HFF-Myc (cell line): ENCODE measurements at places on chromosomes 12 and 14.

DNA sequence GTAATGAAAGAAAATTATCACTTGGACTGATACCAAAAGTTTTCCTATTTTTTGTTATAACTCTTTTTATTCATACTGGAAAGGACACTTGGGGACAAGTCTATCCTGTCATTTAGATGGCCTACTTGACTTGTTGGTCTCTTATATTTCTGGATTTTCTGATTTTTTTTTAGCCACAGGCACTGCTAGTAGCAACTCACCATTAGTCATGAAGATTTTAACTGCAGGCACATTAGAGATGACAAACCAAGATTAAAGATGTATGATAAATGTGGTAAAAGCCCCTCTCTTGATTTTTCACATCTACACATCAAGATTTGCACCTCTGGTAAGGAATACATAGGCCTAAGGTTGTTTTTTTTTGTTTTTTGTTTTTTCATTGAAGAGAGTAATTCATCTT, 217.0 kb downstream of the SLC25A21 start:
- DNase-seq: no peak

- no peak for DNase-seq
Measured at GRCh38 chr14:65476273-65476941, 63.9 kb downstream of the FUT8 start.

DNA sequence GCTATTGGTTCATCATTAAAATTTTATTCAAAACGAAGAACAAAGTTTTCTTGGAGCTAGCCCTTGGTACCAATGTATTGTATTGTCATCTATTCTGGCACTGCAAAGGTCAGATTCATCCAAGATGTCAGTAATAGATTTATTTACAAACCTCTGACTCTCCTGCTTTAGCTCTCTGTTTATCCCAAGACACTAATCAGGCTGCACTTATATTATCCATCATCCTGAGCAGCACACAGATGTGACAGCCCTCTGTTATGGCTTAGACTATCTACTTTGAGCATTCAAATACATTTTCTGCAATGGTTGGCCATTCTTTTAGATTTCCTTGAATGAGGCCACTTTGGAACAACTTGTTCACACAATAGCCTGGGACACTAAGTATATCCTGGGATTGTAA, 5.0 kb upstream of the PTPRR start:
- DNase-seq: no peak

GRCh38 chr14:76762411-76763095, 1.3 kb downstream of the VASH1 start:
- DNase-seq: no peak

GRCh38 chr14:101875727-101876554, 88.4 kb upstream of the DYNC1H1 start:
- no peak for DNase-seq

DNA sequence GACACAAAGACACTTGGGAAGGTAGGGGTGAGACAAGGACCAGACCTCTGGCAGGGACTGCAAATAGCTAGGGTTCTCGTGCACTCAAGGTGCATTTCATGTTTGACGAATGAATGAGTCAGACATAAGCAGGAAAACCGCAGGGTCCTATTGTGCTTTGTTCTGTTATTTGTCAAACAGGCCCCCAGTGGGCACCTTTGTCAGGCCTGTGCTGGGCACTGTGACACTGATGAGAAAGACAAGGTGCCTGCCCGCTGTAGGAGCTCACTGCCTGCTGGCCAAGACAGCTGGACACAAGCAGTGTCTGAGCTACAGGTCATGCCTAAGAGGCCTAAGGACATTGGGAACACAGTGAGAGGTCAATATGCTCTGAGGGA, 2.3 kb downstream of the OTUB2 start:
- DNase-seq: no peak

GRCh38 chr14:41285186-41285748, 321.4 kb upstream of the LRFN5 start:
- DNase-seq: peak; percentile 17

GRCh38 chr12:1747609-1748008, 56.7 kb downstream of the ADIPOR2 start:
- no peak for DNase-seq

DNA sequence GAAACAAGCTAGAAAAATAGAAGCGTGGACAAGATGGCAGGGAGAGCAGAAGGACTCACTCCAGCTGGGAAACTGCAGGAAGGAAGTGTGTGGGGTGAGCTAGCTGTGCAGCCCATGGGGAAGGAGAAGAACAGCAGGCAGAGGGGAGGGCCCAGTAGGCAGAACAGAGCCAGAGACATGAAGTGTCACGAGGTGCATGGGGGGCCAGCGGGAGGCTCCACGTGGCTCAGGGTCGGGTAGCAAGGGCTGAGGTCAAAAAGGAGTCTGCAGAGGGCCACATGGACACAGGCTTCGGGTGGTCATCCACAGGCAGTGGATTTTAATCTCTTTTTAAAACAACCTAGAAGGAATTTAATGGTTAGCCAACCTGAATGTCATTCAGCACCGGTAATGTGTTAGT, 669.0 kb downstream of the BCL11B start:
- no peak for DNase-seq

- DNase-seq: no peak
Measured at GRCh38 chr12:52969828-52970569, 21.1 kb downstream of the KRT18 start.

DNA sequence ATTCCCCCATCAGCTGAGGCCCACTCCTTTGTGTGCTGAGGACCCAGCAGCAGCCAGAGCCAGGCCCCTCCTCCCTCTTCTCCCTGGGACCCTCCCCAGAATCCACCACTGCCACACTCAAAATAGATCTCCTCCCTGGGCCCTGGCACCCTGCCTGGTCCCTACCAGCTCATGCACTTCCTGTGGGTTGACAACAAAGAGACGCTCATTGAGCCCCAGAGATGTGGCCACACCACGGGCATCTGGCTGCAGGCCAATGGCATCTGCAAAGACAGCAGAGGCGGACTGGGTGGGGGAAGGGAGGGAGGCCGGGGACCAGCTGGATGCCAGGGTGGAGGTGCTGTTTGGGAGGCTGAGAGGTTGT, 16.0 kb upstream of the ENDOU start:
- no peak for DNase-seq

DNA sequence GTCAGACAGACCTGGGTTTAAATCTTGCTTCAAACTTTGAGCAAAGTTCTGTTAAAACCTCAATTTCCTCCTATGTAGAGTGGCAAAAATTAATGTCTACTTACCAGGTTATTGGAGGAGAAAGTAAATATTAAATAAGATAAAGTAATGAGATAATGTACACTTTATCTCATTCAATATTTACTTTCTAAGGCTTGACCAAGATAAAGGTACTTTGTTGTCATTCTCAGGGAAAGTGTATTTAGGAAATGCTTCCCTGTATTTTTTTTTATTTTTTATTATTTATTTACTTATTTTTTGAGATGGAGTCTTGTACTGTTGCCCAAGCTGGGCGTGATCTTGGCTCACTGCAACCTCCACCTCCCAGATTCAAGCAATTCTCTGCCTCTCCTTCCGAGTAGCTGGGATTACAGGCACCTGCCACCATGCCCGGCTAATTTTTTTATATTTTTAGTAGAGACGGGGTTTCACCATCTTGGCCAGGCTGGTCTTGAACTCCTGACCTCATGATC, 4.7 kb downstream of the FAM161B start:
- DNase-seq: no peak

- no peak for DNase-seq
Measured at GRCh38 chr12:114774197-114774596, 90.2 kb upstream of the TBX3 start.

DNA sequence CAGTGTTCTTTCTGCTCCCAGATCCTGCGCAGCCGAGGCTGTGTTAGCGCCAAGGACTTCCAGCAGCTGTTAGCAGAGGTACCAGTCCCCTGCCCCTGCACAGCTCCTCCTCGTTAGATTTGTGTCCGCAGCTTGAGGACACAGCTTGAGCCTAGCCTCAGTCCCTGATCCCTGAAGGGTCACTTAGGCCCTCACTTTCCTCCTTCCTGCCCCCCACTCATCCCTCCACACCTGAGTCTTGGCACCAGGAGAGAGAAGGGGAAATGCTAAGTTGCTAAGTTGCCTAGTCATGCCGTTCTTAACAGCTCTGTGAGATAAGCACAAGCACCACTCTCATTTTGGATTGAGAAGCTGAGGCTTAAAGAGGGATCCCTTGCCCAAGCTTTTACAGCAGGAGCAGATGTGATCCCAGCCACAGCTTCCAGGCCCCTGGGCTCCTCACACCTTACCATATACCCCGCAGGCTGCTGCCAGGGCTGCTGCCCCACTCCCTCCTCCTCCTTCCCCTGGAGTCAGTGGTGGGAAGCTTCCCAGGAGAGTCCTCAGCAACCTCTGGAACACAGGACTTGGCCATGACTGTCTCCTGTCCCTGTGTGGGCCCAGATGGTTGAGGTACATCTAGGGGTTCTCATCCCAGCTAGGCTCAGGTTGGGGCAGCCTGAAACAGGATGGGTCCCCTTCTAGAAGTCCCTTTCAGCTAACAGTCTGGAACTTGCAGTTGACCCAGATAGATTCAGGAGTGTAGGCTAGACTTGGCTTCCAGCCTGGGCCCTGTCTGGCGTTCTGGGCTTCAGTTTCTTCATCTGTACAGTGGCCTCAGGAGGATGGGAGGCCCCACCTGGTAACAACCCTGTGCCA, 975 bp downstream of the OGFOD2 start:
- no peak for DNase-seq

- DNase-seq: no peak
Measured at GRCh38 chr14:86311151-86311550, 781.2 kb downstream of the FLRT2 start.

DNA sequence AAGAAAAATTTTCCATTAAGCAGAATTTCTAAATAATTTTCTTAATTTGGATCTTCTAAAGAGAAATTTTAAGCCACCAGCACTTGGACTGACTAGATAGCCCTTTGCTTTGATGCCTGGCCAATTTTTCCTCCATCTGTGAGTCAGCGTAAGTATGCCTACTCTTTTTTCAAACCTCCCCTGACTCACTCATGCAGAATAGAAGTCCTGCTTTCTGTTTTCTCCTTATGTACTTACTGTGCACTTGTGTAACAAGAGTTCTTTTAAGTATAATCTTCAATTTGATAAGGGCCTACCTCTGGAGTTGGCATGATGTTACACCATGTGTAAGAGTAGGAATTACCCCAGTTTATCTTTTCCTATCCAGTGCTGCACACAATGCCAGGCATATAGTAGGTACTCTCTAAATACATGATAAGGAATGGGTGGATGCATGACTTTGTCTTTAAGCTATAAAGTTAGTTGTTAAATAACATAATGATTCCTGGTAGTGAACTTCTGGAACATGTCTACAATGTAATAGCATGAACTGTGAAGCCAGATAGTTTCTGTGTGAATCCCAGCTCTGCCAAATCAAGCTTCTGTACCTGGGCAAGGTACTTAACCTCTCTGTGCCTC, 329.6 kb downstream of the TMTC2 start:
- peak; percentile 71 for DNase-seq

GRCh38 chr14:79708426-79709388, 502.6 kb downstream of the DIO2 start:
- DNase-seq: peak; percentile 14

DNA sequence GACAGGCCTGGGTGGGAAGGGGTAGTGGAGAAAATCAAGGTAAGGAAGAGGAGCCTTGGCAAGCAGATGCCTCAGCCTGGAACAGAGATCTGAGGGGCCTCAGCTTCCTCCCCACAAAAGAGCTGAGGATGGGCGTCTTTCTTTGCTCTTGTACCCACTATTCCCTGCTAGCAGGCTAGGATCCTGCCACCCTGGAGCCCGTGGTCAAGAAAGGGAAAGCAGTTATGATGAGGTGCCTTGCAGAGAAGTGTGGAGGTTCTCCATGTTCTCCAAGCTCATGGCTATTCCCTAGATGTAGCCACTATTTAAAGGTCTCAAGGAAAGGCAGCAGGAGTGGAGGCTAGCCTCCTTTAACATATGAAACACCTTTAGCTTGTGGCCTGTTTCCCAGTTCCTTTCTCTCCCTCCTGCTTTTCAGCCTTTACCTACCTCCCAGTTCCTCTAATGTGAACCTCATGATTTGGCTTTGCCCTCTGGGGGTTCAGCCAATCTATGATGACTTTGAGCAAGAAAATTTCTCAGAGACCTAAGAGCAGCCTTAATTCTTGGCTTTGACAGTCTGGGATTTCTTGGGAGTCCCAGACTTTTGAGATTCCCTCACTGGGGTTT, 1.1 kb downstream of the IKZF4 start:
- DNase-seq: no peak

GRCh38 chr12:6198051-6198450, 2.1 kb upstream of the CD9 start:
- DNase-seq: no peak

DNA sequence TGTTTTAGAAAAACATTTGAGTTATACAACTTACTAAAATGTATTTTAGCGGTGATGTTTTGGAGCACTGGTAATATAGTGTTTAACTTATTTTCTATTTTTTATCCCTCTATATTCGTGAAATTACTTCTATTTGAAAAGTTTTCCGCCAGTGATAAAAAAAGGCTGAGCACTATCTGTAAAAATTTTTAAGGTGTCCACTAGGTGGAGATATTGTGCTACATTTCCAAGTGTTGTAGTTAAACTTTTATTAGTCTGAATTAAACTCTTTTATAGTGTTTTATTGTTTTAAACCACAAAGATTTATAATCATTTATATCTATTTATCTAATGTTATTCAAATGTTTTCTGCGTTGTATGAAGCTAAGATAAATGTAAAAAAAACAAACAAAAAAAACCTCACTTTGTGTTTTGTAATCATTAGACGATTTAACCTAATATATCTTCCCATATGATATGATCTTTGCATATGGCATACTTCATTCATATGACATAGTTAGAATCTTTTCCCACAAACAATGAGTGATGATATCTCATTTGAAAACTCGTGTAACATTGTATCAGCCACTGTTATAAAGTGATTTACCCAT, 11.8 kb downstream of the ALG10B start:
- DNase-seq: peak; percentile 9

DNA sequence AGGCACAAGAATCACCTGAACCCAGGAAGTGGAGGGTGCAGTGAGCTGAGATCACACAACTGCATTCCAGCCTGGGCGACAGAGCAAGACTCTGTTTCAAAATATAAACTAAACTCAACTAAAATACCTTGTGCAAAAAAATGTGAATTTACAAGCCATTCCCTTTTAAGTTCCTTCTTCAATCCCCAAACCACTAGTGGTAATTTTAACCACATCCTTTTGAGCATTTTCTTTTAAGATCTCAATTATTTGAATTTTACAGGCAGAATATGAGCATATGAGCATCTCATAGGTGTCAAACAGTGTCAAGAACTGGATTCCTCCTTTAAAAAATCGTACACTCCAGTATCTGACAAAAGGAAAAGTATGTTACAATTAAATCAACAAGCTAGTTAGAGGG, 57.0 kb upstream of the NPFF start:
- no peak for DNase-seq

- no peak for DNase-seq
Measured at GRCh38 chr14:64296561-64296960, 2.4 kb upstream of the ESR2 start.

GRCh38 chr12:79373896-79374499, 316.8 kb downstream of the PAWR start:
- DNase-seq: no peak

- DNase-seq: no peak
Measured at GRCh38 chr12:24427776-24428175, 478.3 kb upstream of the SOX5 start.

DNA sequence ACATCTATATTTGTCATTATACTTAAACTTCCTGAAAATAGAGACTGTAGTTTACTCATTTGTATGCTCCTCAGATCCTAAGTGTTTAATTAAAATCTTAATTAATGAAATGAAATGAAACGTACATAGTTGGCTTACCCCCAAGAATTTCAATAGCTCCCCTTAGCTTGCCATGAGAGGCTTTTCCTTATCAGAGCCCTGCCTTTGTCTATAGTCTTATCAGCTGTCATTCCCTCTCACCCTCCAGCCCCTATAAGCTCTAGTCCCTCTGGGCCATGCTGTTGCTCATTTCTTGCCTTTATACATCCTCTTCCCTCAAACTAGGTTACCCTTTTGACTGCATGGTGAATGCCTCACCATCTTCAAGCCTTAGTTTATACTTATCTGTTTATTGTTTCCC, 1.1 kb upstream of the RTRAF start:
- DNase-seq: no peak
